Mesangial cell (primary cell): ENCODE measurements at places on chromosomes 11 and 22. TPM values are rescaled to one million over a fixed set of nuclear protein-coding genes. Genes with fewer than 3 reads are reported as not detected.

CCDC90B gene
- 29.9 and 36.0 TPM in 2 replicates for total RNA-seq

EWSR1 gene
- total RNA-seq: 211 and 240 TPM in 2 replicates

NLRP14 gene
- not detected in 2 replicates for total RNA-seq

NAALAD2 gene
- total RNA-seq: 0.49 and 0.63 TPM in 2 replicates

POU2AF2 gene
- not detected in 2 replicates for total RNA-seq

RFPL3 gene
- not detected in 2 replicates for total RNA-seq

BIRC3 gene
- 4.6 and 4.8 TPM in 2 replicates for total RNA-seq

IL18BP gene
- 1.5 and 2.8 TPM in 2 replicates for total RNA-seq

PISD gene
- total RNA-seq: 57.8 and 58.5 TPM in 2 replicates

RAB36 gene
- 4.7 and 8.9 TPM in 2 replicates for total RNA-seq

TMPRSS13 gene
- 0.13 and 0.16 TPM in 2 replicates for total RNA-seq

BLID gene
- 0.13 and 0.16 TPM in 2 replicates for total RNA-seq

POTEH gene
- not detected in 2 replicates for total RNA-seq

C22orf42 gene
- not detected in 2 replicates for total RNA-seq

ANKRD13D gene
- total RNA-seq: 31.4 and 32.5 TPM in 2 replicates

MMP7 gene
- total RNA-seq: 43.3 and 509 TPM in 2 replicates

UBQLN3 gene
- not detected in 2 replicates for total RNA-seq

CDC42BPG gene
- 2.1 and 10.1 TPM in 2 replicates for total RNA-seq

IFTAP gene
- total RNA-seq: 10.9 and 11.5 TPM in 2 replicates

ZC3H12C gene
- total RNA-seq: 5.5 and 10.5 TPM in 2 replicates

HIPK3 gene
- 15.8 and 37.6 TPM in 2 replicates for total RNA-seq

CHST1 gene
- total RNA-seq: 0.33 and 0.63 TPM in 2 replicates

SLC5A1 gene
- not detected in 2 replicates for total RNA-seq

OR10A2 gene
- not detected in 2 replicates for total RNA-seq

MMP10 gene
- 0.13 and 1.1 TPM in 2 replicates for total RNA-seq

OR51F2 gene
- total RNA-seq: not detected in 2 replicates

APOBEC3H gene
- total RNA-seq: not detected in 2 replicates

UPK3A gene
- total RNA-seq: not detected in 2 replicates

FXYD6 gene
- total RNA-seq: 12.2 and 17.4 TPM in 2 replicates

CCDC117 gene
- total RNA-seq: 10.3 and 11.3 TPM in 2 replicates

CLNS1A gene
- 74.3 and 74.8 TPM in 2 replicates for total RNA-seq

MMP8 gene
- not detected in 2 replicates for total RNA-seq

GSTT2B gene
- 0.98 and 28.6 TPM in 2 replicates for total RNA-seq

PRAME gene
- total RNA-seq: 2.8 and 4.2 TPM in 2 replicates

ISX gene
- not detected in 2 replicates for total RNA-seq

MRGPRF gene
- total RNA-seq: 3.6 and 5.6 TPM in 2 replicates

OR4C11 gene
- total RNA-seq: not detected in 2 replicates

PYGM gene
- 0.16 and 2.3 TPM in 2 replicates for total RNA-seq

OR4D5 gene
- total RNA-seq: not detected in 2 replicates

CARNS1 gene
- 0.33 and 7.5 TPM in 2 replicates for total RNA-seq

APOA4 gene
- total RNA-seq: not detected in 2 replicates
